Anterior cingulate cortex (tissue), 58 donors: ENCODE measurements at places on chromosomes 3 and 15.

- no peak for DNase-seq
Observed at GRCh38 chr15:76932135-76932966, 802 bp downstream of the RCN2 start.

DNA sequence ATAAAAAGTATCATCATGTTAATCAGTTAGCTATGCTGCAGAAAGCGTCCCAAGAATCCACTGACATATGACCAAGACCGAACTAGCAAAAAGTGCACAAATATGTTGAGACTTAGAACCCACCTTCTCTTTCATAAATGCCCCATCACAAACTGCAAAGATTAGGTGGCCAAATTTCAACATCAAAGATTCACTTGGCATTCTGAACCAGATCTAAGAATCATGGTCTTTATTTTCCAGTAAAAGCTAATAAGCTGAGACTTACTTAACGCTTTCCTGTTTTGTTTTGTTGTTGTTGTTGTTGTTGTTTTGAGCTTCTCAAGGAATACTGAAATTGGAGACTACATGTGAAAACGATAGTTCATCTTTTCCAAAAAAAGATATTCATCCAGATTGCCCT lies 62.4 kb downstream of the ZBTB20 start:
- DNase-seq = no peak

GRCh38 chr3:184586851-184587250 lies 25.3 kb downstream of the EPHB3 start:
- DNase-seq = no peak

- no peak for DNase-seq
Observed at GRCh38 chr3:118828351-118828750, 206.3 kb downstream of the IGSF11 start.

DNA sequence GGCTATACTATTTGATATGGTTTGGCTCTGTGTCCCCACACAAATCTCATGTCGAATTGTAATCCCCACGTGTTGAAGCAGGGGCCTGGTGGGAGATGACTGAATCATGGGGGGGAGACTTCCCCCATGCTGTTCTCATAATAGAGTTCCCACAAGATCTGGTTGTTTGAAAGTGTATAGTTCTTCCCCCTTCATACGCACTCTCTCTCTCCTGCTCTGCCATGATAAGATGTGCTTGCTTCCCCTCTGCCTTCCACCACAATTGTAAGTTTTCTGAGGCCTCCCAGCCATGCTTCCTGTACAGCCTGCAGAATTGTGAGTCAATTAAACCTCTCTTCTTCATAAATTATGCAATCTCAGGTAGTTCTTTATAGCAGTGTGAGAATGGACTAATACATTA lies 290.1 kb upstream of the CHRM5 start:
- DNase-seq = no peak

DNA sequence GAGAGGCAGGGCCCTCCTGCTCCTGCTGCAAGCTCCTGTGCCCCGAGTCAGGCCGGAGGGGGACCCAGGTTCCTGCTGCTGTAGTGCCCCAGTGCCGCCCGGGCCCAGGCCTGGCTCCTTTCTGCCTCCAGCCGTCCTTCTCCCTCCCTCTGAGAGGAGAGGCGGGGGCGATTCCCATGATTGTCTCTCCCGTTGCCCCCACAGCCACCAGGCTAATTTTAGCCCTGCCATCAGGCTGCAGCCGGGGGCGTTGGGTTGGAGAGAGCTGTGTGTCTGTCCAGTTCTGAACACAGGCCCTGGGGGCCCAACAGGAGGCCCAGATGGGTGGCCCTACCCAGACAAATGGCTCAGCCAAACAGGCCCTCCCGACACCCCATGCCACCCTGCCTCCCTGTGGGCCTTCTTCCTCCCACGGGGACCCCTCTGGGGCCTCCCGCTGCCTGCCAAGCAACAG lies 214.8 kb downstream of the TBC1D2B start:
- DNase-seq = no peak

- no peak for DNase-seq
Observed at GRCh38 chr15:91997163-91997562, 143.7 kb downstream of the SLCO3A1 start.

- DNase-seq = no peak
Observed at GRCh38 chr3:124999897-125000435, 55.8 kb downstream of the HEG1 start.

DNA sequence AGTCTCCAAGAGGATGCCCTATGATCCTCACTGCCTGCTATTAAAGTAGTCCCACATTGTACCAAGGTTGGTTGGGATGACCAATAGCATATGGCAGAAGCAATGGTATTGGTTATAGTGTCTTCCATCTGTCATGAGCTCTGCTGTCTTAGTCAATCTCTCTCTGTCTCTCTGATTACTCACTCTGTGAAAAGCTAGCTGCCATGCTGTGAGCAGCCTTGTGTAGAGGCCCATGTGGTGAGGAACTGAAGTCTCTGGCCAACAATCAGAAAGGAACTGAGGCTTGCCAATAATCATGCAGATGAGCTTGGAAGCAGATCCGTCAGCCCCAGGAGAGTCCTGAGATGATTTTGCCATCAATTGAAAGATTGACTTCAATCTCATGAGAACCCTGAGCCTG lies 60.3 kb upstream of the CFAP161 start:
- DNase-seq = no peak

DNA sequence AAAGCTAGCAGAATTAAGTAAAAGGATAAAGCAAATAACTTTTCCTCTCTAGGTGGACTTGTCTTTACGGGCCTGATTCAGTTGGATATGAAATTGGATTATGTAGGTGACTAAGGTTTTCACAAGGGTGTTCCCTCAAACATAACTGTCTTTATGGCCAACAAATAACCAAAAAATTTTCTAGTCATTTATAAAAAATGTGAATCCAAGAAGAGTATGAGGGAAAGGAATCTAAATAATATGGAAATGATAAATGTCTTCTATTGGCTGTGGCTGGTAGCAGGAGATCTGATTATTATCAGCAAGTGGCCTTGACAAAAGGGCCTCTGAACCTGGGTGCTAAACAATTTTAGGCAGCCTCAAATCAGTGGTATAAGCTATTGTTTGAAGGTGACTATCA lies 594.0 kb upstream of the UBE2E2 start:
- DNase-seq = no peak

DNA sequence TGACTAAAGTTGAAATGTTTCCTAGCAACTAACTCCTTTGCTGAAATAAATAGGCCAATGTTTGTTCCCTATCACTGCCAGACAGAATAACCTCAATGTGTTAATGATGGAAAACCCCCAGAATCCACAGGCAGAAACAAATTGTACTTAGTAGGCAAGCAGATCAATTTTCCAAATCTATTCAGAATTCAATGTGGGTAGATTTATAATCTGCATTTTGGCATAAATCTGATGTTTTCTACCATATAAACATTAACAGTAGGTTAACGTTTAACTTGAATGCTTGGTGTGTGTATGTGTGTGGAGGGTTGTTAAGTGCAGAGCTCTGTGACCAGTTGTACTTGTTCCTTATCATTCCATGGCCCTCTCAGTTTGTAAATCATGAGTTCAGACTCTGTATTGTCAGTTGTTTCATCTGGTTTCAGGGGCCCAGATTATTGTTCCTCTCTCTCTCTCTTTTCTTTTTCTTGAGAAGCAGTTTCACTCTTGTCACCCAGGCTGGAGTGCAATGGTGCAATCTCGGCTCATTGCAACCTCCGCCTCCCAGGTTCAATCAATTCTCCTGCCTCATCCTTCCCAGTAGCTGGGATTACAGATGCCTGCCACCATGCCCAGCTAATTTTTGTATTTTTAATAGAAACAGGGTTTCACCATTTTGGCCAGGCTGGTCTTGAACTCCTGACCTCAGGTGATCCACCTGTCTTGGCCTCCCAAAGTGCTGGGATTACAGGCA lies 32.8 kb downstream of the PLSCR1 start:
- no peak for DNase-seq

- DNase-seq = no peak
Observed at GRCh38 chr3:30733696-30734095, 127.3 kb downstream of the TGFBR2 start.

DNA sequence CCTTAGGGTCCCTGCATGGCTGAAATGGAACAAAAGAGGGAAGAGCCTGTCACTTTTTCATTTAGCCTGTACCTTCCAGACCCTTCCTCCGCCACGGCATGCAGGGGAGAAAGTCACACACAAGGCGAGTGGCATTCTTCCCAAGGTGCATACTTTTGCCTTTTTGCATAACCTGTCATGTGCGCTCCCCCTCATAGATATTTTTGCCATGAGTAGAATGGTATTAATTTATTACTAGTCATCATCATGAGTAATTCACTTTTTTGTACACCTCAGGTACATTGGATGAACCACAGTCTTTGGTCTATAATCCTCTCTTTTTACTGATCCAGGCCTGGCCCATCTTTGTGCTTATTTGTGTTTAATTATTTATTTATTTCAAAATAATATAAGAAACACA lies 8.9 kb upstream of the BUB1B start:
- no peak for DNase-seq

- DNase-seq = no peak
Observed at GRCh38 chr3:16186565-16186964, 12.1 kb downstream of the GALNT15 start.

GRCh38 chr15:74040109-74040850 lies 42.1 kb downstream of the GOLGA6A start:
- no peak for DNase-seq
